Foreskin fibroblast (primary cell): ENCODE measurements at places on chromosomes 16 and 17.

GRCh38 chr17:68239632-68240366 lies 8.0 kb upstream of the AMZ2 start:
- no peak for DNase-seq

- no peak for DNase-seq
Observed at GRCh38 chr17:39755554-39756379, 18.0 kb downstream of the GRB7 start.

DNA sequence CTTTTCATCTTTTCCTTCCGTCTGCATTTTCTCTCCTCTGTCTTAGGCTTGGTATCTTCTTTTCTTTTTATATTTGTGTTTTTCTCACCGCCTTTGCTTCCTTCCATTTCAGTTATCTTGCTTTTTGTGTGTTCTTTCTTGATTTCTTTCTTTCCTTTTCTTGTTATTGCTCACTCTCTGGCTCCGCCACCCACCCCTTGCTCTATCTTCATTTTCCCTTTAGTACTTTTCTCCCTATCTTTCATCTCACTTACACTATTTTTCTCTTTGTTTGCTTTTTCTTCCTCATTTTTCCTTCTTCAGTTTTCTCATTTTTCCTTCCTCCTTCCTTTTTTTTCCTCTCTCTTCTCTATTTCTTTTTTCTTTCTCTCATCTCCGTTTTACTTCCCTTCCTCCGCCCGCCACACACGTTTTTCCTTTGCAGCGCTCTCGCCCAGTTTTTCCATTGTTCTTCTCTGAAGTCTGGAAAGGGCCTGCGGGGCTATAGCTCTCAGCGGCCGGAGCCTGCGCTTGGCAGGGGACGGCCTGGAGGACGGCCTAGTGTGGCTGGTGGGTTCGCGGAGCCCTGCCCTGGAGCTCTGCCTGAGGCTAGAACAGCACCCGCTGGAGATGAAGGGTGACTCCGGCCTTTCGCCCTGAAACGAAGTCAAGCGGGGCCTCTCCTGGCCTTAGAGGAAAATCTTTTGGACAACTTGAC lies 5.2 kb upstream of the HOXB13 start:
- DNase-seq, result no peak

- peak; percentile 92 for DNase-seq
Observed at GRCh38 chr16:82062645-82063058, 27.6 kb downstream of the HSD17B2 start.

DNA sequence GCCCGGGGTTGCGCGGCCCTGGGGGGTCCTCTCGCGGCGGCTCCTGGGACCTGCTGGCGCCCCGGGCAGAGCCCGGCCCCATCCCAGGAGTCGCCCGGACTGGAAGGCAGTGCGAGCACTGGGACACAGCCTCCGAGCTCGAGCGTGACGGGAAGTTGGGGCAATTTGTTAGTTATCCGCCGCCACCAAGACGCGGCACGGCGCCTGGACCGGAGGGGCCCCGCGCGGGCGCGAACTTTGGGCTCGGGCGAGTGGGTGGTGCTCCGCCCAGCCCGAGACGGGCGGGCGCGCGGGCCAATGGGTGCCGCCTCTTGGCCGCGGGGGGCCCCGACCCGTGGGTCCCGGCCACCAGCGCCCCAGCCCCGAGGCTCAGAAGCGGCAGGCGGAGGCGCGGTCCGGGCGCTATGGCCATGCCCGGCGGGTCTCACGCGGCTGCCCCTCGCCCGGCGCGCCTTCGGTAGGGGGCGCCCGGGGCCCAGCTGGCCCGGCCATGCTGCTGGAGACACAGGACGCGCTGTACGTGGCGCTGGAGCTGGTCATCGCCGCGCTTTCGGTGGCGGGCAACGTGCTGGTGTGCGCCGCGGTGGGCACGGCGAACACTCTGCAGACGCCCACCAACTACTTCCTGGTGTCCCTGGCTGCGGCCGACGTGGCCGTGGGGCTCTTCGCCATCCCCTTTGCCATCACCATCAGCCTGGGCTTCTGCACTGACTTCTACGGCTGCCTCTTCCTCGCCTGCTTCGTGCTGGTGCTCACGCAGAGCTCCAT lies at the start of gene ADORA2B:
TSS of gene ADORA2B (plus strand) at position 372 of the 768 bp plus-strand sequence. CDS start at position 491, 119 bp downstream.
- DNase-seq, result peak; percentile 75

DNA sequence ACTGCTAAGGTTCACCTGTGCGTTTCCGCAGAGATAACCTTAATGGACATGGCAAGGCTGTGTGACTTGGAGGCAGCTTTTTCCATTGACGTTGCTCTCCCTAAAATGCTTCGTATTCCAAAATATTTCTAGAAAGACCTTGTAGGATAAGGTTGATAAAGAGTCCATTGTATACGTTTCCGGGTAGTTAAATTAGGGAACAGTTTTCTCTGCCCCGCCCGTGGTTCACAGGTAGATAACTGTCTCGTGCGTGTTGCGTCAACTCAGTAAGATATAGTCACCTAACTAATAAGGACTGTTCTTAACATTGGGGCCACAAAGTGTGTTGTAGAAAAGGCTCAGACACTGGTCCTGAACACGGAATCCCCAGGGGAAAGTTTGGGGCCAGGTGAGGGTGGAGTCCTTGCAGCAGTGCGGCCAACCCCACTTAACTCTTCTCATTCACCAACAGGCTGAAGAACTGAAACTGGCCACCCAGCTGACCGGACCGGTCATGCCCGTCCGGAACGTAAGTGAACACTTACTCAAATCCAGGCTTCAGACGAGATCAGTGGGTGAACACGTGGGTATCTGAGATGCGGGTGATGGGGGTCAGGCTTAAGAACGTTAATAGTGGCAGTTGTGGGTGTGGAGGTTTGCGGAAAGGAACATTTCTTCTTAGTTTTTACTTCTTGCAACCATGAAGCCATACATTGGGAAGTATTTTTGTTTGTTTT lies 1.6 kb downstream of the RPL13 start:
- no peak for DNase-seq

GRCh38 chr16:59586331-59586730 lies 852.2 kb upstream of the GOT2 start:
- DNase-seq, result no peak

DNA sequence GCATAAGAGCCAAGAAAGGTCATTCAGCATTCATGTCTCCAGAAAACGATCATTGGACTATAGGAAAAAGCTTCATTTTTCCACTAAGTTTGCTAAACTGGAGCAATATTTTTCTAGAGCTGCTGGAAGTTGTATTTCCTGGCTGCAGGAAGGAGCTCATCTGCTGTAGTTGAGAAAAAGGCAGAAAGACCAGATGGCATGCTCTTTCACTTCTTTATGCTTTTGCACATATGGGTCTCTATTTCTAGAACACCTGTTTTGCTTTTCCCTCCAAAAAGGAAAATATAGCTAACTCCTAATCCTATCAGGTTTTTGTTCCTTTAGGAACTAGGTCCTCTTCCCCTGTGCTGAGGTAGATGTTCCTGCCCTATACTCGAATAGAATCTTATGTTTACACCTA lies 61.9 kb upstream of the HLF start:
- DNase-seq, result no peak

DNA sequence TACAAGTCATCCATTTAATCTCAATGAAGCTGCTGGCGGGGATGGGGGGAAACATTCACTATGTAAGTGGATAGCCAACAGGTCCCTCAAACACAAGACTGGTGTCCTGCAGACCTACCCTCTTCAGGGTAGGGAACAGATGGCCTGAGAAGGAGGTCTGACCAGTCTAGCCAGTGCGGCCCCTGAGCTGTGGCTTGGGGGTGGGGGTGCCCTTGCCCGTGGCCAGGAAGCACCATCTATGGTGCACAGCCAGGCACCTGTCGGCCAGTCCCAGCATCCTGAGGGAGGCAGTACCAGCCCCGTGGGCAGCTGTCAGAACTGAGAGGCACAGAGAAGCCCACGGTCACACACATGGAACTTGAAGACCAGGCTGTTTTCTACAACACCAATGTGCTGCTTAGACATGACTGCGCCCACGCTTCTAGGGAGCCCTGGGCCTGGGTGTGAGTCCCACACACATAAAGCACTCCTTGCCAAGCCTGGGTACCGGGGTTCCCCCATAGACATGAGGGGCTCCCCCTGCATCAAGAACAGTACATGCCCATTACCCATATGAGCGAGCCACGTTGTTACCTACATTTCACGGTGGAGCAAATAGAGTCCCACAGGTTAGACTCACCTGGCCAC lies 40.9 kb downstream of the RMI2 start:
- no peak for DNase-seq

- DNase-seq, result no peak
Observed at GRCh38 chr17:72426948-72427760, 306.3 kb downstream of the SOX9 start.

GRCh38 chr17:8447799-8448198 lies 12.1 kb downstream of the NDEL1 start:
- DNase-seq, result no peak
